ENCODE measurements at places on chromosomes 2 and 18. TPM values are rescaled to one million over a fixed set of nuclear protein-coding genes. Genes with fewer than 3 reads are reported as not detected.

RAD51AP2 gene
- total RNA-seq, result 0.10 TPM

NEU2 gene
- total RNA-seq, result not detected

DNA sequence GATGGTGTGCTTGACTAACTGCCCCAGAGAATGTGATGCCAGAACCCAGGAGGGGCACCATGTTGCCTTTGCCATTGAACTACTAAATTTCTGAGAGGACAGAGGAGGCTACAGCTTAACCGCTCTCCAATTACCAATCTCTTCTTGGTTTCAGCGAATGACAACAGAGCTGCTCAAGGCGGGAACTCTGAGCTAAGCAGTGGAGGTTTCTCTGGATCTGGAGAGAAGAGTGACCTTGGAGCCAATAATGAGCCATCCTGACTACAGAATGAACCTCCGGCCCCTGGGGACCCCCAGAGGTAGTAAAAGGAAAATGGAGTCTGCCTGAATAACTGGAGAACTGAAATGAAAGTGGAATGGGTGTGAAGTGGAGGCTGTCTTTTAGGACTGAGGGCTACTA is 53.2 kb downstream of the DIS3L2 start:
- DNase-seq, result no peak

- DNase-seq, result no peak
Measured at GRCh38 chr2:72148003-72148836, 558 bp upstream of the CYP26B1 start.

DNA sequence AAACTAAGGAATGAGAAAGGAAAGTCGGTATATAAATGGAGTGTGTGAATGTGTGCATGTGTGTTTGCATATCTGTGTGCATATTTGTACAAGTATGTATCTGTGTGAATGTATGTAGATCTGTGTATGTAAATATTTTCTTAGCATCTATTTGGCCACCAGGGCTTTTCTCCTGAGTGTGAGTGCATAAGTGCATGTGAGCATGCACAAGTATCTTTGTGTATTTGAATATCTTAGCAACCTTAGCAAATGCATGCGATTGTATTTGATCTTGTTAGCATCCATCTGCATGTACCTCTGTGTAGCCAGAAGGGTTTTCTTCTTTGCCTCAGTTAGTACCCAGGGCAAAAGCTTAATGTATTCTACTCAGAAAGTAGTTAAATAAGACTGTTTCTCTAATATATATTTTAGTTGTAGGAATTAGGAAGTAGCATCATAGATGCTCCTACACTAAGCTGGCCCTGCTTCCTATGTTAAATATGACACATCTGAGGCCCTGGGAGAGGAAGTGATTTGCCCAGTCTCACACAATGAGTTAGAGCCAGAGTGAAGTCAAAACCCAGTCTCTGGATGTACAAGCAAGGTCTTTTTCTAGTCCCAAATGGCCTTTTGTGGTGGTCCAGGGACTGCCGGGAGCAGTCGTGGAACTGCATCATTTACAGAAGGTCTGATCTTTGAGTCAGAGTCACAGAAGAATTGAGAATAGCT is 9.2 kb downstream of the FKBP1B start:
- no peak for DNase-seq

- peak; percentile 78 for DNase-seq
Measured at GRCh38 chr18:21074336-21075323, 37.0 kb downstream of the ROCK1 start.
